ENCODE measurements at places on chromosomes 2 and 18.

DNA sequence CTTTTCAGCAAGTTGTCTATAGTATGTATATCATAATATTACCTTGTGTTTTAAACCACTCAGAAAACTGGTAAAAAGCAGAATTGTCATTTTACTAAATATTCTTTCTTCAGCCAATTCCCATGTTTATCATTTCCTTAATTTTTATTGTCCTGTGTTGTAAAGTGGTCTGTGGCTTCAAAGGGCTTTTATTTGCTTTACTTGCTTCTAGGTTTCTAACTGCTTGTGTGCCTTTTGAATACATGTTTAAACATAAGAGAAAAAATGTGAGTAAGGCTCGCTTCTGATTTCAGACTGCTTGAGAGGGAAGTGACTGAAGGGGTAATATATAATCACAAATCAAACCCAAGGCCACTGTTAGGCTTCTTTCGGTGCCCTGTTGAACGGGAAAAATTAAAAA, 407.5 kb upstream of the NRP2 start:
- no peak for DNase-seq

DNA sequence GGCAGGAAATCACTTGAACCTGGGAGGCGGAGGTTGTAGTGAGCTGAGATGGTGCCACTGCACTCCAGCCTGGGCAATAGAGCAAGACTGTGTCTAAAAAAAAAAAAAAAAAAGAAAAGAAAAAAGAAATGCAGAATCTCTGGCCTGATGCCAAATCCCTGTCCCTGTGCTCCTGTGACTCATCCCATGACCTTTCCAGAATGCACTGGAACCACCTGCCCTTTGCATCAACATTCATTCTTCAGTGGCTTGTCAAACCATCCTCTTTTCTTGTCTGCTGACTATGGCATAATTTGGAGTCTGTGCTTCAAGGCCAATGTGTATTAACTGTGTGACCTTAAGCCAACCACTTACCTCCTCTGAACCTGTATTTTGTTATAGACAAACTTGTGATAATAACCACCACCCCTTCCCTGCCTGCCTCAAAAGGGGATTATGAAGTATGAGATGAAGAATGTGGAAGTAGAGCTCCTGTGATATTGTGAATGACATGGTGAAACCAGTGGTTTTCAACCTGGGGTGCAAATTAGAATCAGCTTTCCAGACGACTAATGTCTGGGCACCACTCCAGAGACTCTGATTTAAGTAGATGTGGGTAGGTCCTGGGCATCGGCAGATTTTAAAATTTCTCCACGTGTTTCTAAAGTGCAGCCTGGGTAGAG, 189.3 kb downstream of the CLIP4 start:
- no peak for DNase-seq

GRCh38 chr2:201280191-201281040, 20.1 kb downstream of the CASP8 start:
- no peak for DNase-seq

- DNase-seq = no peak
These were observed 362.2 kb upstream of the NXPH2 start for GRCh38 chr2:139142252-139142880.

DNA sequence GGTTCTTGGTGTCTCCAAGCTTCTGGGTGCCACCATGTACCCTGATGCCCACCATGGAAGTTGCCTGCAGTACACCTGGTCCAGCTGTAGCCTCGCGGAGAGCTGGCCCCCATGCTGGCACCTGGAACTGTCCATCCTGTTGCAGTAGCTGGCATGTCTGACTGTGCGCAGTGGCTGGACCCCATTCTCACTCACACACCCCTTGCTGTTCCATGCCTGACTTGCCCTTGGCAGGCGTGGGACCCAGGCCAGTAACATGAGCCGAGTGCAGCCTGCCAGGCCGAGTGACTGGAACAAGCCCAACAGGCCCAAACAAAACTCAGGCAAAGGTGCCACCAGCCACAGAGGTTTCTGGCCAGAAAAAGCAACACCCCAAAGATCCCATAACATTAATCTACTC, 73.8 kb downstream of the NEURL3 start:
- no peak for DNase-seq

DNA sequence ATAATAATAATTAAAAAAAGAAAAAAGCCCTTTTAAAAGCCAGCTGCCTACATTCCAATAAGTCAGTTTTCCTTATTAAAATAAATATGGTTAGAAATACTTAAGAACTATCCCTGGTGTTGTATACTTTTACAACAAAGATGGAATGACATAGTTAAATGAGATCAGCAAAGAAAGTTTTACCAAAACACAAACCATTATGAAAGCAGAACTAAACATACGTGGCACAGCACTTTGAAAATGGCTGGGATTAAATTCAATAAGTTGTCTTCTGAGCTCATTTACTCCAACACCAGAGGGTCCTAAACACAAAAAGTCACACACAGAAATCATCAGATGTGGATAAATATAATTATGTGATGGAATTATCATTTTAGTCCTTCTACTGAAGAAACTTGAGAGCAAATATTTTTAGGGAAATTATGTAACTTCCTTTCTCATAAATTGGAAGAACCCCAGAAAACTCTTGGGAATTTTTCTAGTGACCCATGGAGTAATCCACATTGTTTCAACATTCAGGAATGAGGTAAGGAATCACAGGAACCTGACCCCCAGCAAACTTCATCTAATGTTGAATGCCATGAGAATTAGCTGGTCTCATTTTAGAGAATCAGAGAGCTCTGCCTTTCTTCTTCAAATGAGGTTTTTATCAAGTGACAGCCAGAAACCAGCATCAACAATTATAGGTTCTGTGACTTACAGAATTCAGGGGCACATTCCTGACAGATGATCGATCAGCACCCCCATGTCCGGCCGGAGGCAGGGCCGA, 11.5 kb upstream of the TMEM237 start:
- no peak for DNase-seq

DNA sequence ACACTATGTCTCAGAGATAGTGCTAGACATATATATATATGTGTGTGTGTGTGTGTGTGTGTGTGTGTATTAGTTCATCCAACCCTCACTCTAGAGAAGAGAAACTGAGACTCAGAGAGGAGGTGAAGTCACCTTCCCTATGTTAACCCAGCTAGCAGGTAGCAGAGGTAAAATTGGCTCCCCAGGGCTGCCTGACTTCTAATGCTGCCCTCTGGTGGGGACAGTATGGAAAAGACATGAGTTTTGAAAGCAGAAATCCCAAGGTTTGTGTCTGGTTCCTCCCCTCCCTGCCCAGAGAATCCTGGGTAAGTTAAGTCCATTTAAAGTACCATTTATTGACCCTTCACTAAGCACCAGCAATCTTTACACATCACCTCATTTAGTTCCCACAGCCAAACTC, 137.7 kb downstream of the THNSL2 start:
- DNase-seq = peak; percentile 17

DNA sequence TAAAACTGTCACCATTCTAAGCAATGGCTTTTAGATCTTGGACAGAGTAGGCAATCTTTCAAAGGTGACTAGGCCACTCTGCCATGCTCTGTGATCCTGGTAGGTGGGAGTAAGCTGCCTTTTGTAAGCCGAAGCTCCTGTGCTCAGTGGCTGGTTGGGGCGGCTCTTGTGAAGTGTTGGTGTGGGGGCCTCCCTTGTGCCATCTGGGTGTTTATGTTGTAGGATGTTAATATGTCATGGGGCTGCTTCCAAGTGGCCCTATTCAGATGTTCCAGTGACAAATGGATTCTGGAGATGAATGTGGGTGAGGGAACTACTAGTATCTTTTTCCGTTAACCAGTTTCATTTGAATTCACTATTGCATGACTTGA, 116.8 kb upstream of the SPRED2 start:
- no peak for DNase-seq

All from activated T-cell treated with anti-CD3 and anti-CD28 coated beads, Interleukin-2, amount 50 U/mL, for 48 hours (primary cell).